ENCODE measurements at places on chromosomes 11 and 22. TPM values are rescaled to one million over a fixed set of nuclear protein-coding genes. Genes with fewer than 3 reads are reported as not detected.

The FOXRED2 gene
- total RNA-seq = 27.0 TPM

The LARGE2 gene
- 8.4 TPM for total RNA-seq

The OR10D3 gene
- total RNA-seq = not detected

The PANX3 gene
- not detected for total RNA-seq

The DEFB131B gene
- not detected for total RNA-seq

The PHF5A gene
- total RNA-seq = 40.2 TPM

- H3K27ac ChIP-seq = peak overlapping the region; percentile 33
- H3K27me3 ChIP-seq = no peaks in the 10 kb centered on the region
- peaks cover 37% of the 10 kb centered on the region for H3K4me1 ChIP-seq
- no peak for DNase-seq
- H3K4me3 ChIP-seq = no peak overlapping the region
These were observed 9.2 kb upstream of the POLDIP3 start for GRCh38 chr22:42623756-42624441.

GRCh38 chr22:24244144-24244787 lies 616 bp downstream of the GGT5 start:
- peak overlapping the region; percentile 81 for H3K27ac ChIP-seq
- H3K4me1 ChIP-seq = peaks cover 21% of the 10 kb centered on the region
- H3K4me3 ChIP-seq = no peak overlapping the region
- no peaks in the 10 kb centered on the region for H3K36me3 ChIP-seq

DNA sequence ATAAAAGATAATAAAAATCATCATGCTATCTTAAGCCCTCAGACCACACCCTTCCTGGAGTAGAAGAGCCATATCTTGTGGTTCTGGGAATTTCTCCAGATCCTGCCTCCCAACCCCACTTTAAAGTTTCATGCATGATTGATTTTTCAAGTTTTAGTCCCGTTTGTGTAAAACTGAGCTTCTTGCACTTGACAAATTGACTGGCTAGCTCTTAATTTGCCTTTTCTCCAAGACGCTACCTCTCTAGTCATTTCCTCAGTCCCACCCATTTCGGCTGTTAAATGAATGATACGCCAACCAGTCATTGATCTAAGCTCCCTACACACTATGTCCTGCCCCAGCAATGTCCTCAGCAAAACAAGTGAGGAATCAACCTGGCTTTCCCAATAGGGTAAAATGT lies 71.8 kb upstream of the TEAD1 start:
- no peaks in the 10 kb centered on the region for H3K27me3 ChIP-seq
- no peak overlapping the region for H3K27ac ChIP-seq
- H3K4me3 ChIP-seq = no peak overlapping the region
- no peaks in the 10 kb centered on the region for H3K36me3 ChIP-seq
- H3K4me1 ChIP-seq = peaks cover 5% of the 10 kb centered on the region

DNA sequence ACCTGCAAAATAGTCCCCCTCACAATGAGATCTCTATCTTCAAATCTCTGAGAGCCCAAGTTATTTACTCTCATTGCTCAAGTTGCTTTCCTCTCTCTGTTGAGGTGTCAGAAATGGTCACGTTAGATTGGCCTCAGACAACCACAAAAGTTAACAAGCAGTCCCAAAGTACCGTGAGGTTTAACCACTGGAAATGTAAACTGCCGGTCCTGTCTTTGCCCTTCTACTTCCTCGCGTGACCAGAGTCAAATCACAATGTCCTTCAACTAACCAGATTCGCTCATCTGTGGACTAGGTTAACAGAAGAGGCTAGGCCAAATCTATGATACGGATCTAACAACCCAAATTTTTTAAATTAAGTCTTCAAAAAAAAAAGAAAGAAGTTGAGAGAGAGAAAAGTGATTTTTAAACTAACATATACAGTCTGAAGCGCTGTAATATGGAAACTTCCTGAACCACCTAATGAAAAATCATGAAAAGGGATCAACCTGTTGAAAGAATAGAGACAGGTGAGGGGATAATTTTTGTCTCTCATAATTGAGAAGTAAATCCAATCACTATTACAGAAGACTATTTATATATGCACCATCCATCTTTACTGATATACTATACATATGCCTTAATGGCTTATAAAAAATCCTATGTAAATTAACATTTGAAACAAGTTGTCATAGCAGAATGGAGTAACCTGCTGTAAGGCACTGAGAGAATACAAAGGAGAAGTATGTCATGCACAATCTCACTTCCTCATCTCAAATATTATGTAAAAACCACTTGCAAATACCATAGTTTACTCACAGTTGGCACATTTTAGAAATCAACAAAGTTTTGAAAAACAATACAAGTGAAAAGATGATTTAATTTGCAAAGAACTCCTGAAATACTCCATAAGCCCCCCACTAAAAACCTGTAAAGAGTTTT lies 3.3 kb upstream of the JAML start:
- H3K36me3 ChIP-seq = peaks cover 10% of the 10 kb centered on the region
- DNase-seq = no peak
- H3K27ac ChIP-seq = peak overlapping the region; percentile 89
- no peak overlapping the region for H3K4me3 ChIP-seq
- peaks cover 60% of the 10 kb centered on the region for H3K4me1 ChIP-seq

DNA sequence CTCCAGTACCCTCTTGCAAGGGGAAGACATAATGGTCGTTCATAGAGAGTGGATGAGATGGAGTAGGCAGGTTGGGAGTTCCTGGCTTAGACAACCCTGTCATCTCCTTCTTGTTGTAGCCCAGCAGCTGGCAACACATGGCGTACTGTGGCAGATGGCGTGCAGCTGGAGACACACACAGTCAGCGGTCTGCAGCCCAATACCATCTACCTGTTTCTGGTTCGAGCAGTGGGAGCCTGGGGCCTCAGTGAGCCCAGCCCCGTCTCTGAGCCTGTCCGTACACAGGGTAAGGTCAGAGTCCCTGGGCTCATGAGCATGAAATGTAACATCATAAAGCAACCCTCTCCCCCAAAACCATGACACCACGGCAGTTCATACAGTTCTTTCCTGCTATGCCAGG lies 8.7 kb downstream of the ROBO3 start:
- H3K27ac ChIP-seq = no peak overlapping the region
- peaks cover 9% of the 10 kb centered on the region for H3K4me1 ChIP-seq
- DNase-seq = no peak
- H3K4me3 ChIP-seq = no peak overlapping the region

DNA sequence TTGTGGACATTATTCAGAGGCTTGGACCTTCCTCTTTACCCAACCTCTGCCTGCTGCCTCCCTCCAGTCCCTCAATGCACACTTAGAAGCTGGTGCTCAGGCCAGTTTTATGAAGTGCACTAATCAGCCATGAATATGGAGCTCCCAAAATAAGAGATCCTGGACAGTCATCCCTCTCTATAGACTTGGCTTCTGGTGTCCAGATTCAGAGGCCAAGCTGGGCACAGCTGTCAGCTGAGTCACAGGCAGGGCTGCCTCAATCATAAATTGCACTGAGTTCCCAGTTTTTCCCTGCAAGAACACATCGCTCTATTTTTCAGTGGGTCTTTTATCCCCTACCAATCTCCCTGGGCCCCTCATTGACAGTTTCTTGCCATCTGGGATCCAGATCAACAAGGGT lies 161.7 kb upstream of the CADM1 start:
- DNase-seq = no peak
- H3K27ac ChIP-seq = no peak overlapping the region
- no peaks in the 10 kb centered on the region for H3K4me1 ChIP-seq

DNA sequence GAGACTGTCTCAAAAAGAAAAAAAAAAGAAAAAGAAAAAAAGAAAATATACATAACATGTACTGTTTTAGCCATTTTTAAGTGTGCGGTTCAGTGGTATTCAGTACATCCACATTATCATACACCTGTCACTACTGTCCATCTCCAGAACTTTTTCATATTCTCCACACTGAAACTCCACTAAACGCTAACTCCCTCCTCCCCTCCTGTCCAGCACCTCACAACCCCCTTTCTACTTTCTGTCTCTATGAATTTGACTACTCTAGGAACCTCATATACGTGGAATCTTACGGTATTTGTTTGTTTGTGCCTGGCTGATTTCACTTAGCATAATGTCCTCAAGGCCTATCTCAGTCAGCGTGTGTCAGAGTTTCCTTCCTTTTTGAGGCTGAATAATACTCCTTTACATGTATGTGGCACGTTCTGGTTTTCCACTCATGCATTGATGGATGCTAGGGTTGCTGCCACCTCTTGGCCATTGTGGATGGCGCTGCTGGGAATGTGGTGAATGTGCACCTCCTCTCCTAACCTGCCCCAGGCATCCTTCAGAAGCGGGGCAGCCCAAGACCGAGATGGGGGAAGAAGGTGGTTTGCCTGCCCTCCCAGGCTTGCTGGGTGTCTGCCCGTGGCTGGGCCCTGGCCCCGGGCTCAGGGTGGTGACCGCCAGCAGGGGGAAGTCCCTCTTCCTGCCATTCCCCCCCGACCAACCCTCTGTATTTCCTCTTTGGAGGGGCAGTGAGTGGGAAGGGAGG lies 60.5 kb downstream of the BCR start:
- peak overlapping the region; percentile 35 for H3K27ac ChIP-seq
- no peak for DNase-seq
- H3K27me3 ChIP-seq = no peaks in the 10 kb centered on the region
- H3K4me1 ChIP-seq = peaks cover 81% of the 10 kb centered on the region
- H3K4me3 ChIP-seq = no peak overlapping the region

GRCh38 chr11:121894581-121894980 lies 221.4 kb downstream of the BLID start:
- peaks cover 12% of the 10 kb centered on the region for H3K4me1 ChIP-seq
- no peaks in the 10 kb centered on the region for H3K27me3 ChIP-seq
- no peaks in the 10 kb centered on the region for H3K36me3 ChIP-seq
- no peak overlapping the region for H3K4me3 ChIP-seq
- H3K27ac ChIP-seq = no peak overlapping the region

- no peak overlapping the region for H3K27ac ChIP-seq
- DNase-seq = no peak
- no peak overlapping the region for H3K4me3 ChIP-seq
These were observed 15.6 kb downstream of the OVCH2 start for GRCh38 chr11:7690648-7691047.

DNA sequence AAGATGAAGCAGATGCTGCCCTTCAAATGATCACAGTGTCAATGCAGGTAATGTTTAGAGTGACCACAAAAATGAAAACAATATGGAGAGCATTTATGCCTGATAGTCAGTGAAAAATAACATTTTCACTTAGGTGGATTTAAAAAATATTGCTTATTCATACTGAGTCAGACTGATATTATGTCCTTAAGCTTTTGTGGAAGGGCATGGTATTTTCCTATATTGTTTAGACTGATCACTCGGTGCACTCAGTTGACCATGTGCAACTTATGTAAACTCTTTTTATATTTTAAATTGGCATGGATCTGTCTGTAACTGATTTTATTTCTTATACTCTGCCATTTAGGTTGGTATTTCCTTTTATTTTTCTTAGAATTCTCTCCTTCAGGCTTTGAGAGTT lies 106.6 kb downstream of the DYNC2H1 start:
- no peak overlapping the region for H3K4me3 ChIP-seq
- DNase-seq = no peak
- no peaks in the 10 kb centered on the region for H3K27me3 ChIP-seq
- H3K27ac ChIP-seq = no peak overlapping the region
- H3K36me3 ChIP-seq = no peaks in the 10 kb centered on the region

- H3K36me3 ChIP-seq = no peaks in the 10 kb centered on the region
- no peaks in the 10 kb centered on the region for H3K27me3 ChIP-seq
- H3K4me3 ChIP-seq = no peak overlapping the region
These were observed 32.6 kb upstream of the APLP2 start for GRCh38 chr11:130037058-130037457.

DNA sequence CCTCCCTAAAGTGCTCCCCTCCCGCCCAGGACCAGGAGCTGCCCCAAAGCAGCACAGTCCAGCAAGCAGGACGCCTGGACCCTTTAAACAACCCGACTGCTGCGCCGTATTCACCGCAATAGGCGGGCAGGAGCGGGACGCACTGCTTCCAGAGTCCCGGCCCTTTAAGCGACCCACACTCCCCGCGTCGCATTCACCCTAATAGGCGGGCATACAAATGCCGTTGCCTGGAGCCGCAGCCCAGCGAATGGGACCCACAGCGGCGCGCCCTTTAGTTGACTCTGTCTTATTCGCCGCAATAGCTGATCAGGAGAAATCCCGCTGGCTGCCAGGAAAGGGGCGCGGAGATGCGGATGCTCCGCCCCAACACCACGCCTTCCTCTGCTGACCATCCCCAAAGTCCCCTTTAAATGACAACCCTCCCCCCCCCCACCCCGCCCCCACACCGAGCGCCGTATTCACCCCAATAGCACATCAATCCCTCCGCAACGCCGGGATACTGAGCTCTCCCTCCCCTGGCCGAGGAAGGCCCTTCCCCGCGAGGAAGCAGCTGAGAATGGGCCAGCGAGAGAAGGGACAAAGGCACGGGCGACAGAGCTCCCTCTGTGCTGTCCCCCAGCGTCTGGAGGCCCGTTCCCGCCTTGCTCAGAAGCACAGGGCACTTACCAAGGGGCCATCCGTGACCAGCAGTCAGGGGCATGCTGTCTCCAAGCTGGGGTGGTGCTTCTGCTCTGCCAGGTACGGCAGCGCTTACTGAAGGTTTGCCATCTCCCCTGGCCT lies 4.7 kb downstream of the OSBPL5 start:
- peak; percentile 88 for DNase-seq
- H3K4me3 ChIP-seq = peak overlapping the region; percentile 33
- H3K27me3 ChIP-seq = peaks cover 24% of the 10 kb centered on the region
- no peaks in the 10 kb centered on the region for H3K36me3 ChIP-seq
- H3K4me1 ChIP-seq = peaks cover 32% of the 10 kb centered on the region
